ENCODE measurements at places on chromosomes 2 and 18.

DNA sequence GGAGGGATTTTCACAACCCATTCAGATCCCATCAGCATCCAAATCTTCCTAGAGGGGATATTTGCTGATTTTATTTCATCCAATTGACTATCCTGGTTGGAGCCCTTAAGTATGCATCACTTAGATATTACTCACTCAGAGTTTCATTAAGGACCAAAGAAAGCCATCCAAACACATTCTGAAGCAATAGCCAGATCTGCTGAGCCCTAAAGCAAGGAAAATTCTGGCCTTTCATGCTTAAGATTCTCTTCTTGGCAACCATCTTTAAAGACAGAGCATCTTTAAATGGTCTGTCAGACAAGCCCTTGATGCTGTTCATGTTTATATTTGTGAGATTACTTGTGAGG, 40.9 kb upstream of the C1D start:
- H3K36me3 ChIP-seq: peaks cover 10% of the 10 kb centered on the region
- no peak for DNase-seq
- H3K4me3 ChIP-seq: no peak overlapping the region
- no peak overlapping the region for H3K27ac ChIP-seq
- no peaks in the 10 kb centered on the region for H3K27me3 ChIP-seq

DNA sequence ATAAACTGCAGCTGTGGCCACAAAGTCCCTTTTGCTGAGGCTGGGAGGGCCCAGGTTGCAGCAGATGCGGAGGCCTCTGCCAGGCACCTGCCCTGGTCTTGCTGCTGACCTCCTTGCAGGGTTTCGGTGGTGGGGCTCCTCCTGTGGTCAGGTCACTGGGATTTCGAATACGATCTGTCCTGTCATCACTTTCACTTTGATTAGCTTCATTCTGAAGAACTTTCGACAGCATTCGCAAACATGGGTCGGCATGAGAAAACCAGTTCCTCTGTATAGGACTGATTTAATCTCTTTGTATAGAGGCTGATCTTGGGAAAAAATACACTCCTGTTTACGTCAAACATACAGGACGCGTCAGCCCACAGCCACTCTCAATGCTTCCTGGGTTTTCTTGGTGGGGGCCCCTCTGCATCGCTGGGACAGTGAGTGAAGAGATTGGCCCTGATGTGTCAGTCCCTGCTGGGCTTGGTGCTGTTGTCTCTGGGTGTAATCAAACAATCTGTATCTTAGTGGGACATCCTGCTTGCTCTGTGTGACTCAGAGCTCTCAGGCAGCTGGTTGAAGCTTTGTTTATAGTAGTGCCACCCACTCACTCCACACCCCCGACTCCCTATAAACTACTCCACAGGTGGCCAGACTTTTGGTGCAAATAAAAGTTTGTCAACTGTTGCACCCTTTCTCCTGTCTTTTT, 209.4 kb upstream of the CXCR4 start:
- H3K4me1 ChIP-seq: peaks cover 62% of the 10 kb centered on the region
- no peaks in the 10 kb centered on the region for H3K27me3 ChIP-seq
- H3K36me3 ChIP-seq: peaks cover 20% of the 10 kb centered on the region
- peak overlapping the region; percentile 93 for H3K27ac ChIP-seq

- no peak for DNase-seq
- H3K27me3 ChIP-seq: peaks cover 36% of the 10 kb centered on the region
- H3K36me3 ChIP-seq: no peaks in the 10 kb centered on the region
- H3K4me3 ChIP-seq: no peak overlapping the region
- peaks cover 12% of the 10 kb centered on the region for H3K4me1 ChIP-seq
These were observed 1.7 kb downstream of the MAP2 start for GRCh38 chr2:209425471-209426071.

- H3K4me3 ChIP-seq: no peak overlapping the region
- no peak for DNase-seq
- peaks cover 12% of the 10 kb centered on the region for H3K27me3 ChIP-seq
- no peak overlapping the region for H3K27ac ChIP-seq
- H3K4me1 ChIP-seq: no peaks in the 10 kb centered on the region
- H3K36me3 ChIP-seq: no peaks in the 10 kb centered on the region
These were observed 364.0 kb upstream of the SLC14A2 start for GRCh38 chr18:45251236-45251635.

DNA sequence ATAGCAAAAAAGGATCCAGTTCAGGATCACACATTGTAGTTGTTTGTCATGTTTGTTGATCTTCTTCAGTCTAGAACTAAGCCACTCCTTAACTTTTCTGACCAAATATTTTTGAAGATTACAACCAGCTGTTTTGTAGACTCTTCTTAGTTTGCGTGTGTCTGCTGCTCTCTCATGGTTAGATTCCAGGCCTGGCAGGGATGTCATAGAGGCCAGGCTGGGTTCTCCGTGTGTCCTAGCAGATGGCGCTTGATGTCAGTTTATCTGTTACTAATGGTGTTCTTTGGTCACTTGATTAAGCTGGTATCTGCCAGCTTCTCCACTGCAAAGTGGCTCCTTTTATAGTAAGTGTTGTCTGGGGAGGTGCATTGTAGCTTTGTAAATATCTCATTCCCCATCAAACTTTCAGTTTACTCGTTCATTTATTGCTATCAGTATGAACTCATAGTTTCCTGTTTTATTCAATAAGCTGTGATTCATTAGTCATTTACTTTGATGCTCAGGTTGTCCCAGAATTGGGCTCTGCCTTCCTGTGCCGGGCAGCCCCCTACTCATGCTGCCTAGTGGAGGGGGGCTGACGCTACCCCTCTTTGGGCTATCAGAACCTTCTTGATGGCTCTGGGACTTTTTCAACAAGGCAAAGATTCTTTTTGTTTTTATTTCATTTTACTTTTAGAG, 42.1 kb downstream of the GRHL1 start:
- no peak overlapping the region for H3K27ac ChIP-seq
- DNase-seq: no peak
- peaks cover 14% of the 10 kb centered on the region for H3K27me3 ChIP-seq
- no peaks in the 10 kb centered on the region for H3K36me3 ChIP-seq

GRCh38 chr18:68056936-68057335, 540.4 kb upstream of the DSEL start:
- H3K36me3 ChIP-seq: no peaks in the 10 kb centered on the region
- no peak overlapping the region for H3K4me3 ChIP-seq
- no peak overlapping the region for H3K27ac ChIP-seq
- DNase-seq: no peak
- no peaks in the 10 kb centered on the region for H3K27me3 ChIP-seq
- H3K4me1 ChIP-seq: no peaks in the 10 kb centered on the region

GRCh38 chr2:190271783-190272456, 47.7 kb downstream of the HIBCH start:
- no peak overlapping the region for H3K4me3 ChIP-seq
- H3K4me1 ChIP-seq: peaks cover 7% of the 10 kb centered on the region
- no peak overlapping the region for H3K27ac ChIP-seq
- H3K36me3 ChIP-seq: peaks cover 32% of the 10 kb centered on the region
- H3K27me3 ChIP-seq: no peaks in the 10 kb centered on the region

DNA sequence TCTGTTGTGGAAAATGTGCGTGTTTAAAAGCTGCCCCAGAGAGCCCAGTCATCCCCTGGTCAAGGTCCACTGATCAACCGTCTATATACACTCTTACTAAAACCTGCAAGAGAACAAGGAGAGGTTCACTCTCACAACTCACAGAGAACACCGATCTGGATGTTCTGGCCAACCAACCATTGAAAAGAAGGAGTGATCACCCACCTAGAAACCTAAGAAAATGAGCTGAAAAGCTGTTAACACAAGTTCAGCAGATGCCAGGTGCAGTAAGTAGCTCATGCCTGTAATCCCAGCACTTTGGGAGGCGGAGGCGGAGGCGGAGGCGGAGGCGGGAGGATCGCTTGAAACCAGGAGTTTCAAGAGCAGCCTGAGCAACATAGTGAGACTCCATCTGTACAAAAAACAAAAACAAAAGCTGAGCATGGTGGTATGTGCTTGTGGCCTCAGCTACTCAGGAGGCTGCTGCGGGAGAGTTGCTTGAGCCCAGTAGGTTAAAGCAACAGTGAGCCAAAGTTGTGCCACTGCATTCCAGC, 14.5 kb downstream of the ATG16L1 start:
- H3K27ac ChIP-seq: peak overlapping the region; percentile 81
- no peak overlapping the region for H3K4me3 ChIP-seq
- DNase-seq: no peak
- H3K36me3 ChIP-seq: peaks cover 86% of the 10 kb centered on the region

DNA sequence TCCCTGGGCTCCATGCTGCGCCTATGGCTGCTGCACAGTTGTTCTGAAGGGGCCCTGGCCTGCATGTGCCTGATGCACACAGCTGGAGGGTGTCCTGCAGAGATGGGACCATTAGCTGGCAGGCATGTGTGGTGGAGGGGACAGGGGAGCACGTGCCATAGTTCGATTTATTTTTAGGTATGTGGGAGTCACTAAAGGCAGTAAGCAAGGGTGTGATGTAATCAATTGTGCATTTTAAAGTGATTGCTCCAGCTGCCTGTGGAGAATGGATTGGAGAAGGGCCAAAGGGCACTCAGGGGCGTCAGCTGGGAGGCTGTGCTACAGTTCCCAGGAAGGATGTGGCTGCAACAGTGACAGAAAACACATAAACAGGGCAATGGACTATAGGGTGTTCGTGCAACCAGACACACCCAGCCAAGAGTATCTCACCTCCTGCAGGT, 205.1 kb downstream of the ARL4C start:
- H3K4me1 ChIP-seq: peaks cover 85% of the 10 kb centered on the region
- DNase-seq: peak; percentile 66
- H3K4me3 ChIP-seq: peak overlapping the region; percentile 66
- no peaks in the 10 kb centered on the region for H3K36me3 ChIP-seq

GRCh38 chr2:85704800-85705679, 10.9 kb downstream of the GNLY start:
- peaks cover 28% of the 10 kb centered on the region for H3K27me3 ChIP-seq
- H3K27ac ChIP-seq: peak overlapping the region; percentile 62
- DNase-seq: peak; percentile 28
- peaks cover 58% of the 10 kb centered on the region for H3K4me1 ChIP-seq
- no peak overlapping the region for H3K4me3 ChIP-seq

- DNase-seq: no peak
- H3K4me3 ChIP-seq: no peak overlapping the region
- H3K27me3 ChIP-seq: no peaks in the 10 kb centered on the region
- no peaks in the 10 kb centered on the region for H3K36me3 ChIP-seq
- no peaks in the 10 kb centered on the region for H3K4me1 ChIP-seq
- no peak overlapping the region for H3K27ac ChIP-seq
These were observed 45.3 kb upstream of the ROCK2 start for GRCh38 chr2:11389551-11390398.

GRCh38 chr2:9422321-9423099, 818 bp downstream of the ITGB1BP1 start:
- H3K27me3 ChIP-seq: no peaks in the 10 kb centered on the region
- DNase-seq: peak; percentile 39
- H3K27ac ChIP-seq: peak overlapping the region; percentile 93
- peak overlapping the region; percentile 91 for H3K4me3 ChIP-seq

GRCh38 chr18:67496469-67496868, 20.1 kb downstream of the DSEL start:
- no peaks in the 10 kb centered on the region for H3K36me3 ChIP-seq
- H3K27me3 ChIP-seq: no peaks in the 10 kb centered on the region
- no peak for DNase-seq
- H3K4me1 ChIP-seq: no peaks in the 10 kb centered on the region

GRCh38 chr18:24878289-24878688, 417.9 kb downstream of the HRH4 start:
- H3K36me3 ChIP-seq: no peaks in the 10 kb centered on the region
- H3K27me3 ChIP-seq: no peaks in the 10 kb centered on the region
- no peak overlapping the region for H3K4me3 ChIP-seq
- DNase-seq: no peak
- H3K27ac ChIP-seq: no peak overlapping the region

DNA sequence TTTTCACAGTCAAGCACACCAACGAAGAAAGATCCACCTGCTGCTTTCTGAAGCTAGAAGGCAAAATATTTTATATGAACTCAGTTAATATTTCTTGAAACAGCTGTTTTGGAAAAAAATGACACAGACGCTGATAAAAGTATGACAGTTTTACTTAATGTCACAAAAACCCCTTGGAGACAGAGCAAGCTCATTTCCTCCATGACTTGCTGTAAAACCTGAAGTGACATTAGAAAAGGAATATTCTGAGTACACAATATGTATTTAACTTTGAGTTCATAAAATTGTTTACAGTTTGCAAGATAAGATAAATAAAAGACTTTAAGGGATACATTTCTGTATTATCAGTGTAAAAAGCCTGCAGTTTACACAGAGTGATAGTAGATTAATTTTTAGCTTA, 105.4 kb downstream of the DSEL start:
- no peaks in the 10 kb centered on the region for H3K4me1 ChIP-seq
- H3K27ac ChIP-seq: no peak overlapping the region
- no peaks in the 10 kb centered on the region for H3K36me3 ChIP-seq

DNA sequence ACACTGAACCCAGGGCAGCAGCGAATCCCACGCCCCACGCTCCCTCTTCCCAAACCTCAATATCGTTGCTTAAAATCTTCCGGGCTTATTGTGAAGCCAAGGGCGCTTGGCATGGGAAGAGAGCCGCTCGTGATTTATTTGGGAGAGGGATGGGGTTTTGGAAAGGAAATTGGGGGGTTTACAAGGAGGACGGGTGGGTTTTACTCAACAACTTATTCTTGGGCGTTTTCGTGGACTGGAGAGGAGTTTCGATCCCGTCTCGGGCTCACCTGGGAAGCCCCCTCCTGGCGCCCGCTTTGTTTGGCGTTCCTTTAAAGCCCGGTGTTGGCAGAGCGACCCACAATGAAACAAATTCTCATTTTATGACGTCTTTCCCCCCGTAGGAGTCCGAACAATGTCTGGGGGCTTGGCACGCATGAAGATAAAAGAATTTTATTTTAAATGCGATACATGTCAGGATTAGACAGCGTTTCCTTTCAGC, 135.3 kb downstream of the INSIG2 start:
- peak overlapping the region; percentile 65 for H3K27ac ChIP-seq
- peaks cover 64% of the 10 kb centered on the region for H3K27me3 ChIP-seq
- H3K4me3 ChIP-seq: peak overlapping the region; percentile 86

GRCh38 chr2:20222769-20223406, 2.0 kb downstream of the SDC1 start:
- H3K4me1 ChIP-seq: peaks cover 4% of the 10 kb centered on the region
- peak overlapping the region; percentile 41 for H3K4me3 ChIP-seq
- H3K36me3 ChIP-seq: no peaks in the 10 kb centered on the region
- H3K27ac ChIP-seq: no peak overlapping the region
- no peak for DNase-seq

DNA sequence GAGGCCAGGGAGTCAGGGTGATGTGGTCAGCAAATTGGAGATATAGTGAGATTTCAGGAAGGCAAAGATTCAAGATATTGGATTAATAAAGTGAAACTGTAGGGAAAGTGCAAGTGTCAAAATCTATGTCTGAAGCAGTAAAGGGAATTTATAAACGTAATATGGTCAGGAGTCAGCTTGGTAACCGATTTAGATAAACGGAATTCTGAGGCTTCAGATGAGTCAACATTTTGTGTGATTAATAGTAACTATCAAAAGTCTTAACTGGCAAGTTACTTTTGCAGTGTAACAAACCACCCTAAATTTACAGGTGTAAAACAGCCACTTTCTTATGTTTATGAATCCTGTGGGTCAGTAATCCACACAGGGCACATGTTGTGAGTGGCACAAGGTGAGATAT, 10.9 kb downstream of the MTX2 start:
- no peak for DNase-seq
- peaks cover 4% of the 10 kb centered on the region for H3K36me3 ChIP-seq
- H3K27ac ChIP-seq: no peak overlapping the region
- H3K27me3 ChIP-seq: no peaks in the 10 kb centered on the region
- H3K4me1 ChIP-seq: peaks cover 20% of the 10 kb centered on the region

- H3K36me3 ChIP-seq: no peaks in the 10 kb centered on the region
- no peak overlapping the region for H3K4me3 ChIP-seq
- no peak overlapping the region for H3K27ac ChIP-seq
- DNase-seq: no peak
- no peaks in the 10 kb centered on the region for H3K27me3 ChIP-seq
- H3K4me1 ChIP-seq: no peaks in the 10 kb centered on the region
These were observed 91.5 kb downstream of the PID1 start for GRCh38 chr2:229179628-229180027.

Data from activated T-helper 2 cell treated with anti-CD3 and anti-CD28 coated beads, Interferon-gamma antibody, Interleukin-2, Interleukin-4, amounts not matched to agents 10 μg/mL and 5 μg/mL and 100 μg/mL, durations not matched to agents 14 hours and 24 hours and 36 hours (primary cell).